ENCODE measurements at places on chromosomes 4 and X.

- peak; percentile 27 for DNase-seq
Measured at GRCh38 chr4:1851575-1852410, 4.2 kb downstream of the LETM1 start.

DNA sequence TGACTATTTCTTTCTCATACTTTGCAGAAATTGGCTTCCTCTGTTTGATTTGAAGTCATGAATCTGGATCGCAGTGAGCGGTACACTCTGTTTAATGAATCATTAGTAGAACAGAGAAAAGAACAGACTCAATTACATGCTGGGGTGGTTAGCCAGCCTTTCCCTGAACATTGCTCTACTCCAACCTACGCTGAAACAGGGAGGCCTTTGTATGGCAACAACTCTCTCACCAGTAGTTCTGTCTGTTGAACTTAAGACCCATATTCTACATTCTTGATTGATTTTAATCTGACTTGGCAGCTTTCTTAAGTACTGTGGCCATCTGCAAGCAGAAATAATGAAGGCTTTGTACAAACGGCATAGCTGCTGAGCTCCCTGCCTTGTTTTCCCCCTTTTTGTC lies 19.0 kb upstream of the AP1S2 start:
- DNase-seq: no peak

GRCh38 chr4:1403591-1404572 lies 2.4 kb downstream of the NKX1-1 start:
- DNase-seq: no peak

- no peak for DNase-seq
Measured at GRCh38 chrX:19956306-19956705, 34.6 kb downstream of the BCLAF3 start.

GRCh38 chr4:161653697-161654096 lies 510.1 kb downstream of the FSTL5 start:
- DNase-seq: no peak

- peak; percentile 24 for DNase-seq
Measured at GRCh38 chrX:39242187-39242586, 440.9 kb downstream of the MID1IP1 start.

DNA sequence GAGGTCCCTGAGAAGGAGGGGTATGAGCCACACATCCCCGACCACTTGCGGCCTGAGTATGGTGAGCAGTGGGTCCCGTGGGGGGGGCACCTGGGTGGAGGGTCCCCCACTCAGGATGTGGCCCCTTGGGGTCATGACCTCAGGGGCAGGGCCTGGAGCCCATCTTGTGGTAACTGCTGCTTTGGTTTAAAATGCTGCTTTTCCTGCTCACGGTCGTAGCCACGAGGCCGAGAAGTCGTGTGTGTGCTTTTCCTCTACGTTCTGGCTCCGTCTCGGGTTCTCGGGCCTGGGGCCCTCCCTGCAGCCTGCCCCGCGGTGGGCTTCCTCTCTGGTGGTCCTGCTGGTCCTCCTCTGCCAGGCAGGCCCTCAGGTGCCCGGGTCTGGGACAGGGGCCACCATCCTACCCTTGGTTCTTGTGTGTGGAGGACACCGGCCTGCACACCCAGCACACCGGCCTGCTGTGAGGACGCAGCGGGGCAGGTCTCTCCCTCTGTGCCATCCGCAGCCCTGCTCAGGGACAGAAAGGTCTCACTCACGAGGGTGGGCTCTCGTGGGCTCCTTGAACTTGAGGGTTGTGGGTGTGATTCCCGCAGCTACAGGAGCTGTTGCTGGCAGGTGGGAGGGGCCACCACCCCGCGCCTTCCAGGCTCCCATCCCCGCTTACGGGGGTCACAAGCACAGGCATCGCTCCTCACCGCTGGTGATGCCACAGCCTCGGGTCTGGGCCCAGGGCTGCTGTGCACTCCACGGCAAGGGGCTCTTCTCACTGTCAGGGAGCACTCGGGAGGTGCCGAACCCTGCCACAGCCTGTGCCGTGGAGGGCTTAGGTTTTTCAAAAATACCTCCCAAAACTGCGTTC lies 19.6 kb downstream of the UVSSA start:
- DNase-seq: no peak

GRCh38 chrX:14670819-14671218 lies 141.5 kb downstream of the GLRA2 start:
- no peak for DNase-seq

DNA sequence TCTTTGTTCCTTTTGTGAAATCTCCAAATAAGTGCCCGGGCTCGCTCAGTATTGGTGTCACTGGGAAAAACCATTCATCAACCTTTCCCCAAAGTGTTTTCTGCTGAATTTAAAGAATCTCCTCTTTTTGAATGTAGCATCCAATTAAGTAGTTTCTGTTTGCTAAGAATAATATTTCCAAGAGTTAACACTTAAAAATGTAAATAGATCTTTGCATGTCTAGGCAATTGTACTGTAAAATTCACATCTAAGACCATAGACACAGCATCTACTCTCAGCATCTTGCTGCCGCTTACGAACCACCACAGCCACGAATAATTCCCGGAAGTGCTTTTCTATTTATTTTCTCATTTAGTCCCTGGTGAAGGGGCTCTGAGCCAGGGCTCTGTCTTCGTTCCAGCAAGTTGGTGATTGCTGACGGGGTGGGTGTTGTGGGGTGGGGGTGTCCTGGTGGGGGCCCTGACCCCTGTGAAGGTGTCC lies 1.4 kb downstream of the NSG1 start:
- DNase-seq: no peak

GRCh38 chr4:162849937-162850336 lies 316.8 kb downstream of the NAF1 start:
- no peak for DNase-seq

GRCh38 chrX:47222751-47223350 lies 4.4 kb downstream of the CDK16 start:
- no peak for DNase-seq

GRCh38 chr4:57100979-57101651 lies 9.1 kb downstream of the IGFBP7 start:
- DNase-seq: no peak

All from suppressor macrophage treated with lipopolysaccharide for 4 hours (primary cell).